Breast epithelium (tissue), 4 donors: ENCODE measurements at places on chromosomes 7 and 10.

- DNase-seq: no peak
These were observed 17.2 kb upstream of the TLX1 start for GRCh38 chr10:101113890-101114403.

GRCh38 chr7:110790992-110791391 lies 299.9 kb upstream of the LRRN3 start:
- no peak for DNase-seq

DNA sequence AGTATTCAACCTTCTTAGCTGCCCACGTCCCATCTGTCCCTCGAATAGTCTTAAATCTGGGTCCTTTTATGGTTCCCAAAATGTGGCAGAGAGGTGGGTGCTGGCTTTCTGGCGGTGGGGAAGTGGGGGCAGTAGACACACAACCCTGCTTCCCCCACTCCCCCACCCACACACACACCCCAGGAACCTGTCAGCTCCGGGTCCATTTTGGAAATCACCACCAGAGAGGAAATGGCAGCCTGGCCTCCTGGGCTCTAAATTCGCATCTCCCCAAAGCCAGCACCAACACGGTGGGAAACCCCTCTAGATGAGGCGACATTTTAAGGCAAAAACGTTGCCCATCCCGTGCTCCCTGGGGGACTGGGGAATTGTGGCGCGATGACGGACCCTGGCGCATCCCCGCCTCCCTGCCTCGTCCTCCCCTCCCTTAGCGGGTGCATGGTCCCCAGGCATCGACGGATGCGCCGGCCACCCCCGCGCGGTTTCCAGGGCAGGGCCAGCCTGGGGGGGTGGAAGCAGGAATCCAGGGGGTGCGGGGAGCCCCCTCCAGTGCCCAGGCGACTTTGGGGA lies 702 bp downstream of the TMEM130 start:
- DNase-seq: no peak

DNA sequence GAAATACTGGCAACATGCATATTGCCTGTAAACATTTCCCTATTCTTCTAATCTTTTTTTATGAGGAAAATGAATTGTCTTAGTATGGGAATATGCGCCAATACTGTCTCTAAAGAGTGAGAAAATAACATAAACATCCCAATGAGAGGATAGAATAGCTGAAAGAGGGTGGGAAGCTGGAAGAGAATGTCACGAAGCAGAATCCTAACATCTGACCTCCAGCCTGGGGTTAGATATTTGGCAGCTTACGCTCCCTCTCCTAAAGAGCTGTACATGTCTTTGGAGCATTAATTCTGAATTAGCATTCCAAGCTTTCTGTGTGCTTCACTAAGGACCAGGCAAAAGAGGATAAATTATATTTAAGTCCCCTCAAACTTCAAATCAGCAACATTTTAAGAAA lies 31.6 kb upstream of the SLC16A12 start:
- no peak for DNase-seq

DNA sequence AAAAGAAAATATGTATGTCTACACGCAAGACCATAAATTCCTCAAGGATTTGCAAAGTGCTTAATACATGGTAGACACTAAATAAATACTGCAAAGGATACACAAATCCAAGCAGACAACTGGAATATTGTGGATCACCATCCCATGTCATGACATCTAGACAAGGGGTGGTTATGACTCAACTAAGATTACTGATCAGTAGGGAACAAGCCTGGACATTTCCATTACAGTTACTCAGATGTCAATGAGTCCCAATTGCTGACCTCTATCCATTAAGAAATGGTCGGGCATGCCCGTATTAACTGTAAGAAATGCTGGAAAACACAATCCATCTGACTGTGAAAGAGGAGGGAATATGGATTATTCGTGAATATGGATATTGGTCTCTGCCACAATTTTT lies 27.6 kb upstream of the RUFY2 start:
- DNase-seq: no peak

- no peak for DNase-seq
These were observed 52.9 kb downstream of the C10orf67 start for GRCh38 chr10:23291551-23292334.

DNA sequence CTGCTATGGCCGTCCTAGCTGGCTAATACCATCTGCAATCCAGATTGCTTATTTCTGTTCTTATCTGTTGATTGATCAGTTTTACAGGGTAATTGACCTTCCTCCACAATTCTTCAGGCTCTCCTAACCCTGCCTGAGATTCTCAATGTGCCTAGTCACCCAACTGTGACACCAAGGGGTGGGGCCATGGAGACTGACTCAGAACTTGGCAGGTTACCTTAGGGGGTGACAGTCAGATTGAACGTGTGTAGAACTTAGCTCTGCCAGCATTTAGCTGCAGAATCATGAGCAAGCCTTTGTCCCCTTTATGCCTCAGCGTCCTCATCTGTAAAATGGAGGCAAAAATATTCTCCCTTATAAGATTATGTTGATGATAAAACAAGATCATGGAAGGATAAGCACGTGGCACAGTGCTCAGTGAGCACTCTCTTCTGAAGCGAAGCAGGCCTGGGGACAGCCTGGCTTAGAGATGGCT lies 19.1 kb upstream of the LEP start:
- no peak for DNase-seq

GRCh38 chr7:131544449-131545301 lies 11.8 kb downstream of the PODXL start:
- DNase-seq: no peak

DNA sequence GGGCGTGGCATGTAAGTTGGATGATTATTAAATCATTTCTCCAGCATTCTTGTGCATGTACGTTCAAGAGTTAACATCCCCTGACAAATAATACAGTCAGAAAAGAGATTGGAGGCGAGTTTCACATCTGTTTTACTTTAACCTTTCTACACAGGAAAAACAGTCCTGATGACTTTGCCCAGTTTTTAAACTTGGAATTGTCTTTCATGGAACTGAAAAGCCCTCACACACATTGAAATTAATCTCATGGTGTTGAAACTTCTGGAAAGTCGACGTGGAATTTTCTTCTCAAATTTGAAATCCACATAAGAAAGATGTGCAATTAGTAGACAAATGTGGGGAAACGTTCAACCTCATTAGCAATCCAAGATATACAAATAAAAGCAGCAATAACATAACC lies 31.2 kb upstream of the ZNF438 start:
- DNase-seq: no peak

GRCh38 chr10:68208424-68209042 lies 23.4 kb downstream of the ATOH7 start:
- no peak for DNase-seq

DNA sequence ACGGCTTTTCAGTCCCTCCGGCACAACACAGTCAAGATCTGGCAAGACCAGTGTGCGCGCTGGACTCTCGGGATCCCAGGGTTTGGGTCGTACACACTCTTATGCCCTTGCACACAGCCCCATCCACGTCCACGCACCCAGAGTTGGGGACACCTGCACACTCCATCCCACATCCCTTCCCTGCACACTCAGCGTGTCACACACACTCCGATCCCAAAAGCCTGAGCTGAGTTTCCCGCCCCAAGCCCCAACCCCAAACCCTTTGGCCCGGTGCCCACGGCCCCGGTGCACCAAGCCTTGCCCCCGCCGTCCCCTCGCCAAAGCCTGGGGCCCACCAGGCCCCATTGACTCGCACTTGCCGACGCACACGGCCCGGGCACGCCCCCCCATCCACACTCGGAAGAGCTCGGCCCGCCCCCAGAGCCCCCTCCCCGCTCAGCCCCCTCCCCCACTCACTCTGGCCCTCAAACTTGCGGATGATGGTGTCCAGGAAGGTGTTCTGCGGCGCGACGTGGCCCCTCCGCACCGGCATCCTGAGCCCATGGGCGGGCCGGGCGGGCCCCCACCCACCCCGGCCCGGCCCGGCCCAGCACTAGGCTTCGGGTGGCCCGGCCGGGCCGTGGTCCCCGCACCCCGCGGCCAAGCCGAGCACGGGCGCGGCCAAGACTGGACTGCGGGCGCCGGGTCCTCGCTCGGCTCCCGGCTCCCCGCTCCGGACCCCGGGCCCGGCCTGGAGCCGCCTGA lies 567 bp downstream of the KCNH2 start:
- DNase-seq: no peak

- DNase-seq: no peak
These were observed 95.4 kb downstream of the PPP1R9A start for GRCh38 chr7:95002775-95003174.

DNA sequence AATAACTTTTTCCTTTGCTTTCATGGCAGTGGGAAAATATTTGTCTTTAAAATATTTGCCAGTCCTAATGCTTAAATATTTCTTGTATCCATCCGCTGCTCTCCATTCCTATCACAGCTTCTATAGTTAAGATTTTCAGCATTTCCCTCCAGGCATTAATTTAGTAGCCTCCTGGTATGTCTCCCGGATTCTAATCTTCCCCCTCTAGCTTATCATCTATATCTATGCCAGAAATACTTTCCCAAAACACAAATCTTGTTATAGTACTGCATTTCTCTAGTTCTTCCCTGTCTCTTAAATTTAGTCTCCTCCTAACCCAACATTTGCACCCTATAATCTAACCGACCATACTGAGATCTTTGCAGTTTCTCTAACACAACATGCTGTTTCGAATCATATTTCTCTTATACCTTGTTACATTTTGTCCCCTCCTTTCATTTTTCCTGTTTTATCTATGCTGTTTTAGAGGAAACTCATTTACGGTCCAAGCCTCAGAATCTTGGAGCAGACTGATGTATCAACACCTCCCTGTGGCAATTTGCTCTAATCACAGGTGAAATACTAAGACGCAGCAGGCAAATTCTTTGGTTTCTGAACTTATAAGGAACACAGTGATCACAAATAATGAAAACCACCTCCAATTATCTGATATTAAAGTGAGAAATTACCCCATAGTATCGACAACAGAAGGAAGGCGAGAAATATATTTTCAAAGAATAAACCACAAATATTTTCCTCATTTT lies 10.3 kb downstream of the CNTNAP2 start:
- no peak for DNase-seq

DNA sequence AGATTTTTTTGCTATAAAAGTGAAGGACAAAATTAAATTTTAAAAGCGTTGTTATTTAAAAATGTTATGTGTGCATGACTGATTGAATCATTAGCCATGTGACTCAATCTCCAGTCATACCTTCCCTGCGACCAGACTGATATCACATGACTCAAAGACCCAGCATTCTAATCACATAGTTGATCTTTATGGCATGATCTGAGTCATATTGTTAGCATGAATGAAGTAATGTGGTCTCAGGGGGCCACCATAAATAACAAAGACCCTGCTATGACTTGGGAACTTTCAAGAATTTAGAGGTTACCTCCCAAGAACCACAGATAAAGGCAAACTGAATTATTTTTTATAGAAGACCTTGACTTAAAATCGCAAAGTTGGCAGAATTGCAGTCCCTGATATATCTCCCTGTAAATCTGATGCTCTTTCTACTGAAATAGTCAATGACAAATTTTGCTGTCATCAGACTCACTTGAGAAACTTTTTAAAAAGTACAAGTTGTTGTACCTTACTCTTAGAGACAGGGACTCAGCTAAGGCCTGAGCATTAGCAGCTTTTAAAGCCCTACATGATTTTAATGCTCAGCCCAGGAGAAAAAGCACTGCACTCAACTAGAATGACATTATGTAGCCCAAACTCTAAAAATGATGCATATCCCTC lies 717.3 kb downstream of the XPNPEP1 start:
- DNase-seq: no peak
